ENCODE measurements at places on chromosomes 5 and 9.

DNA sequence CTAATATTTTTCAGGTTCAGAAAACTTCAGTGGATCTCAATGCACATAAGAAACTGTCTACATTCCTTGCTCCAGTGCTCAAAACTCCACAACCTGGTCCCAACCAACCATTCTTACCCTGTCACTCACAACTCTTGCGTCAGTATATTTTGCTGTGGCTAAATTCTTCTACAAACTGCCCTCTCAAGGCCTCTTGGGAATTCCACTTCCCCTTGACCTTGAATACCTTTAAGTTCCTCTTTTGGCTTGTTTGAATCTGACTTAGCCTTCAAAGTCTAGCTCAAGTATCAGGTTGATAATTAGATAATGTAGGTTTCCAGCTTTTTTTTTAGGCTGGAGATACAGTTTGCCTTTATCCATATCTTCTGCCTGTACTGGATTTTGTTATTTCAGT lies 128.3 kb downstream of the SLF1 start:
- peak; percentile 45 for DNase-seq

DNA sequence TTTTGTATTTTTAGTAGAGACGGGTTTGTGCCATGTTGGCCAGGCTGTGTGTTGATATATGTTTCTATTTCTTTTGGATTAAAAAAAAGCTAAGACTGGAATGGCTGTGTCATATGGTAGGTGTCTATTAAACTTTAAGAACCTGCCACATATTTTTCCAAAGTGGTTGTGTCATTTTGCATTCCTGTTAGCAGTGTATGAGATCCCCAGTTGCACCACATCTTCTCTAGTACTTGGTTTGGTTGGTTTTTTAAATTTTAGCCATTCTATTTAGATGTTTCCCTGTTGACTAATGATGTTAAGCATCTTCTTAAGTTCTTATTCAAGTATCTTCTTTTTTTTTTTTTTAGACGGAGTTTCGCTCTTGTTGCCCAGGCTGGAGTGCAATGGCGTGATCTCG lies 36.2 kb upstream of the MEGF9 start:
- DNase-seq, result no peak

DNA sequence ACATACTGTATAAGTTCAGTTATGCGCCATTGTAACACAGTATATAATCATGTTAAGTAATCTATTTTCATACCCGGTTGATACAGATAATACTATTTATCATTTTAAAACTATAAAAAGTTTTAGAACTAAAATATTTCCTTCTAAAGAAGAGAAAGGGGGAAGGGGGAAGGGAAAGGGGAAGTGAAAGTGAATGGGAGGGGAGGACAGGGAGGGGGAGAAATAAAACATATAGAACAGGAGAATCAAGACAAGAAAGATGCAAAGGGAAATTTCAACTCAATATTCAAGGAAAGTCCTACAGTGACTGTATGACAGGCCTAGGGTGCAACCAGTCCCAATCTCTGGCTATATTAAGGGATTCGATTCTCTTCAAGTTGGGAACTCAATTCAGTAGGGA lies 1278.8 kb downstream of the MAT2B start:
- DNase-seq, result peak; percentile 3

- DNase-seq, result no peak
These were observed 237.9 kb downstream of the CACNA1B start for GRCh38 chr9:138115506-138115905.

- no peak for DNase-seq
These were observed 156.4 kb downstream of the SPOCK1 start for GRCh38 chr5:137342764-137343163.

GRCh38 chr5:39800042-39800601 lies 375.3 kb upstream of the DAB2 start:
- no peak for DNase-seq

- no peak for DNase-seq
These were observed 712.3 kb upstream of the WWC1 start for GRCh38 chr5:167578977-167579692.

- DNase-seq, result no peak
These were observed 572 bp downstream of the ZDHHC21 start for GRCh38 chr9:14692470-14693250.

DNA sequence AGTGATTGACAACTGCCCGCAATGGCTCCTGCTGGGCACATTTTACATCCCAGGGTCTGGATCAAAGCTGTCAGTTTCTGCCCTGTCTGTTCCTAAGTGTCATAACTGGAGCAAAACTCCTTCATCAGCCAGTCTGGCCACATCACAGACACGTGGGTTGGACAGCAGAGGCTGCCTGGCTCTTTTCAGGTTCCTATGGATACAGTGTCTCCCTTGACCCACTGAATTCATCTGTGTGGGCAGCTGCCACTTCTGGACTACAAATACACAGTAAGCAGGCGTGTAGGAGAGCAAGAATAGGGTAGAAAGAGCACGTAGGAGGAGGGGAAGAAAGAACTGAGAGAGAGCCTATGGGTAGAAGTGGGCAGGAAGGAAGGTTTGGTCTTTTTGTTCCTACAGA lies 238.0 kb downstream of the ENC1 start:
- peak; percentile 89 for DNase-seq

DNA sequence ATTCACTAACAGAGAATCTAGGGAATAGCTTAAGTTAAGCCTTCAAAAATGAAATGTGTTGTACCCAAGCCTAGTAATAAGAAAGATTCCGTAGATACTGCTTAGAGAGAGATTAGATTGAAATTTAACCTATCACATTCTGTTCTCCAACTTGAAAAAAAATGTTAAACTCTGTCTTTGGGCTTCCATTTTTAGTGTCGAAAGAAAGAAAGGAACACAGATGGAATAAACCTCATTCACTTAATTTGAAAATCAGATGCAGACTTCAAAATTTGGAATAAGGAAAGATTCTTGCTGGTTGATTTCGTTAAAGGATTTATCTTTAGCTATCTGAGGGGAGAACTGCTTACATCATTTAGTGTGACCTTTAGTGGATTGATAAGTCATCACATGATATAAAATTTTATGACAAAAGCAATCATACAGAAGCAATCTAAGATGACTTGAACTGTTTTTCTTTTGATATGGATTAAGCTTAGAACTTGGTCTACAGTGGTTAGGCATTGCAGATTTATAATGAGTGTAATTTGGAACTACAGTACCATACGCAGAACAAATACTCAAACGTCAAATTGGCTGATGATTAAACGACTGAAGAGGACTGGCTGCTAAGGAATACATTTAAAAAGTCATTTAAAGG lies 128.5 kb downstream of the GLIS3 start:
- DNase-seq, result no peak

GRCh38 chr5:37132646-37133045 lies 116.5 kb downstream of the CPLANE1 start:
- DNase-seq, result no peak

- DNase-seq, result no peak
These were observed 39.3 kb downstream of the B4GALT1 start for GRCh38 chr9:33127881-33128280.

Measured in inflammatory macrophage (primary cell).